ENCODE measurements at places on chromosomes 1 and 21.

- DNase-seq = no peak
Measured at GRCh38 chr1:101003012-101003650, 22.5 kb downstream of the DPH5 start.

DNA sequence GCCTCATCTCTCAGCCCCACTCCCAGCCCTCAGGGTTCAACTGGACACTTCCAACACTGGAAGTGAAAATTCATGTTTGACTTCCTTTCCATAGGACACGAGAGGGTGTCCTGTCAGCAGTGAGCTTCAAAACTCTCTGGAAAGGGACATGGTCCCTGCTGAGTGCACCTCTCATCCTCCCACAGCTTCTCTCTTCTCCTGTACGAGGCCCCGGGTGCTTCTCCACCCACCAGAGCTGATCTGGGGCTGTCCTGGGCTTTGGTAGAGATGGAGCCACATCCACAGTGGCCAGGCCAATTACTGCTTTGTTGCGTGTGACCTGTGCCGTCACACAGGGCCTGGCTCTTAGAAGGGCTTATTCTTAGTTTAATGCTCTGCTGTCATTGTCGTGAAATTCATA is 182.3 kb downstream of the RRAGC start:
- DNase-seq = no peak

DNA sequence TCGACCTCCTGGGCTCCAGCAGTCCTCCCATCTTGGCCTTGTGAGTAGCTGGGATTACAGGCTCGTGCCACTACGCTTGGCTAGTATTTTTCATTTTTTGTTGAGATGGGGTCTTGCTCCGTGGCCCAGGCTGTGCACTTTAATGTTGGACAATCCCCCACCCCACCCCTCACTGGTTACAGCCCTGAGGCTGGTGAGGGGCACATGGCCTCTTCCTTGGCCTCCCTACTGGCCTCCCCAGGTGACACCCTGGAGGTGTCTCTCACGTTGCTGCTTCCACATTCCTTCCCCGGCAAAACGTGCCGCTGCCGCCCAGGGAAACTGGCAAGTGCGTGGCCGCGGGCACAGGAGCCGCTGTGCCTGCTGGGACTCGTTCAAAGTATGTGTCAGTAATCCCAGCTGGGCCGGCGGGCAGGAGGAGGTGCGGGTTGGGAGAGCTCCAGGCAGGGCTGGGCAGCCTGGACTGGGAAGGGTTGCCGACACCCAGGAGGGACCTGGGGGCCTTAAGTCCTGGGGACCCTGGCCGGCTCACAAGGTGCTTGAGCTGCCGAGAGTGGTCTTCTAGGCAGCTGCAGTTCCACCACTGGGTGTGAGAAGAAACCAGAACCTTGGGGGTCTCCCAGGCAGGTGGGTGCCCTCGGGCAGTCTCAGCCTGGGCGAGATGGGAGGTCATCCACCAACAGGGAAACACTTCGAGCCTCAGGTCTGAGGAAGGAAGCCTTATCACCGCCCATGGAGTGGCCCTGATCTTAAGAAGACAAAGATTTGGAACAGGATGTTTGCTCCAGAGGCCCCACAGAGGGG is 6.5 kb downstream of the WNT3A start:
- DNase-seq = no peak

GRCh38 chr1:115181231-115181630 is 91.9 kb upstream of the TSPAN2 start:
- no peak for DNase-seq

DNA sequence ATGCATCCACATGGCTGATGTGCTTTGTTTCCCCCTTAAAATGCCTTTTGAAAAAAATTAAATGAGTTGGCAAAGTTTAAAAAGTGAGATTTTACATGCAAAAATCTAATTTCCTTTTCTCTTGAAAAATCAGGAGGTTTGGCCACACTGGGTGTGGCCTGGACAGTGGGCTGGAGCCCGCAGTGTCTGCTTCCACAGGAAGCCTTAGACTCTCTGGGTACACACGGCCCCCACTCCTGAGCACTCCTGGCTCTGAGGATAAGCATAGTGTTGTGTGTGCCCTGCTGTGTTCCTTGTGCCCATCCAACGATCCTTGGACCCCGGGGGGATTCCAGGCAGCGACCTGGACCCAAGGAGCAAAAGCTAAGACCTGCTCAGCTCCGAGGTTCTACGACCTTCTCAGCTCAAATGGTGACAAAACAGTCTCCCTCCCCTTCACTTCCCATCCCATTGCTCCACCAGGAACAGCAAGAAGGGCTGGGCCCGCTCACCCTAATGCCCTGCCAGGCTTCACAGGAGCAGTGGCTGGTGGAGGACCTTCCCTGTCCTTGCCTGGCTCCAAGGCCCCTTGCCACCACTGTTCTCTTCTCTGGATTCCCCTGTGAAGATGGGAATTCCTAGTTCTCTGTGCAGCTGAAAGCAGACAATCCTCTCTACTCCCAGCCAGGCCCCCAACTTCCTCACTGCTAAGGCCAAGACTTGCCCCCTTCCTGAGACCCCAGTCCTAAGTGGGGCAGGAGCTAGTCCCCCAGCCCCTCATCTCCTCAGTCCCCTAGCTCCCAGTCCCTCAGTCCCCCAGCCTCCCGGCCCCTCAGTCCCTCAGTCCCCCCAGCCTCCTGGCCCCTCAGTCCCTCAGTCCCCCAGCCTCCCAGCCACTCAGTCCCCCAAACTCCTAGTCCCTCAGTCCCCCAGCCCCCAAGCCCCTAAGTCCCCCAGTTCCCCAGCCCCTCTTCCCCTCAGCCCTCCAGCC is 395.8 kb downstream of the PTPRU start:
- DNase-seq = no peak

DNA sequence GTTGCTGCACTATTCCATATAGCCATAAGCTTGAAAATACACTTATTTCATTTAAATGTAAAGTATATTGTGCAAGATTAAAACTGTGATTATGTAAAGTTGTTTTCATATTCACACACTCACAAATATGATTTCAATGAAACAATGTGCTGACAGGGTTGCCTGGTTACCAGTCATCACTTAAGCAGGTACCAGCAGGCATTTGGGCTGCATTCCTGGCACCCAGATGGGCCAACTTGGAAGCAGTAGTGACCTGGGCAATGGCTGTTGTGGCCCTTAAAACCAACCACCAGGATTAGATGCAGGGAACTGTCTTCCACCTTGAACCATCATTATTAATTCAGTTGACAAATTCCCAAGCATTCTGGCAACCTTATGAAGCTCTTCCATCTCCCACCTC is 45.0 kb upstream of the RASAL2 start:
- DNase-seq = no peak

DNA sequence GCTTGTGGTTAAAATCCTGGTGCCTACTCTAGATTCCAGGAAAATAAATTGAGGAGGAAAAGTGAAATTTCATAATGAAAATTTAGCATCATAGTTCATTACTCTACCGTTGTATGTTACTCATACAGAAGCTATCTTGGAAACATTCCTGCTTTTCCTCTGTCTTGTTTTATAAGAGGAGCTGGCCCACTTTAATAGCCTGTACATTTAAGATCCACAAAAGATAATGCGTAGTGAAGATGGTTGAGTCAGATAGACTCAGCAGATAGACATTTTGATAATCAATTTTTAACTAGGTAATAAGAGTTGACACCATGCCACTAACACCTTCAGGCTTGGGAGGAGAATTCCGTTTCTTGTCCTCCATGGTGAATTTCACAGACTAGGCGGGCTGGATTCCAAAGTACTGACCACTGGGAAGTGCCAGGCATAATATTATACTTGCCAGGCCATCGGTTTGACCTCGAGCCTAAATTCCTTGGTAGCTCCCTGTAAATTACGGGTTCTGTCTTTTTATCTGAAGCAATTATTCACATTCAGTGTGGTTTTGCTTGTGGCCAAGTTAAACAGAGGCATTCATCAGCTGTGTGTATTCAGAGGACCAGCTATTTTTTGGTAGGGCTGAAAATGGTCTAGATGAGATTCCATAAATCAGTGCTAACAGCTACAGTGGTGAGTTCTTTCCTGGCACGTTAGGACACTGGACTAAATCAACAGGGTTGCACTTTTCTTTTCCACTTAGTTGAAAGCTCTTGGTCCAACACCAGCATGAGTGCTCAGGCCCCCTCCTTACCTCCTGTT is 111.9 kb upstream of the KAZN start:
- DNase-seq = no peak

- no peak for DNase-seq
Measured at GRCh38 chr1:56065729-56066128, 513.6 kb downstream of the PLPP3 start.

DNA sequence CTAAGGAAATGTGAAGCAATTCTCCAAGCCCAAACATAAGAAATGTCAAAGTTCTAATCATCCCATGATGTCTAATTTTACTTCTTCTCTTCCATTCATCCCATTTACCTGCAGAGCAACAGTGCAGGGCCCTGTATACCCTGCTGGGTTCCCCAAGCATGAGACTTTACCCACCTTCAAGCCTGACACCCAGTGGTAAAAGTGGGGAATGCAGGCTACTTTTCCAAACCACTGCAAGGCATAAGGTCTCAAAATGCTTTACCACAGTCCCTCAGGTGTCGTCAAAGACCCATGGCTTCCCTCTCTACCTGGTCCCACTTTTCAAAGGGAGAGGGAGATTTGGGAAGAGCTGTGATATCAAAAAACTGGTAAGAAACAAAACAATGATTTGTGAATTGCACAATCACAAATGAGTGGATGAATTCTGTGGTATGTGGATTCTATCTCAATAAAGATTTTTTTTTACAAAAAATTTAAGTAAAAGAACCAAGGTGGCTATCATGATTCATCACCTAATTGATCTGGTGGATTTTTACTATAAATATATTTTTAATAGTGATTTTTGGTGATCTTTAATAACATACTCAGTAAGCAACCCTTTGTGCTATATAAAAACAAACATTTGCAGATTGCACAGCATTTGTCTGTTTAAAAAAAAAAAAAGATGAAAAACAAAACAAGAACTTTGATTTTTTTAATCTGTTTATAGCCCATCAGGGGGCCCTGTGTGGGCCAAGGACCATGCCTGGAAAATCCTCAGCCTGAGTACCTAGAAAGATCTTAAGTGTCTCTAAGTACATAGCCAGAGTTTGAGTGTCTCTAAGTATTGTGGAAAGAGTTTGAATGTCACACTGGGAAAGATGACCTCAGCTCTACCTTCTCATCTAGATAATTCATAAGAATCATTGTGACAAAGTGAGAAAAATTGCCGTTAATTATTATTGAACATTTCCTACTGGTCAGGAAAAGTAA is 73.1 kb upstream of the GJB5 start:
- peak; percentile 44 for DNase-seq

GRCh38 chr1:55535724-55536544 is 320.8 kb upstream of the USP24 start:
- DNase-seq = no peak

GRCh38 chr1:151508833-151509232 is 2.4 kb upstream of the CGN start:
- DNase-seq = no peak

- no peak for DNase-seq
Measured at GRCh38 chr1:214966346-214966745, 116.2 kb upstream of the KCNK2 start.

DNA sequence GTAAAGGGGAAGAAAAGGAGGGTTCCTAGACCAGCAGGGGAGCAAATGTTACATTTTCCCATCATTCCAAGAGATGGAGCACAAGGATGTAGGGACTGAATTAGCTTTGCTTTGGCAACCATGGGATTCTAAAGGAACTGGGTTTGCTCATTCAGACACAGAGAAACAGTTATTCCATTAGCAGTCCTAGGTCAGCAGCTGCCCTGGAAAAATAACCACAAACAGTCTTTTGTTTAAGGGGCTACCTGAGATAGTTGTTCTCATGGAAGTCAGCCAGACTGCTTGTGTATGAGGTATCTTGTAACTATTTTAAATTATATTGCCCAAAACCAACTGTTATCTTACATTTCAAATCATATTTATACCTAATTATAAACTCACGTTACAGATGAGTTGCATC is 58.4 kb upstream of the VCAM1 start:
- no peak for DNase-seq

GRCh38 chr1:170618421-170618820 is 45.5 kb upstream of the PRRX1 start:
- peak; percentile 11 for DNase-seq

- no peak for DNase-seq
Measured at GRCh38 chr1:157111396-157112165, 12.0 kb upstream of the ETV3L start.

GRCh38 chr1:200550367-200550766 is 70.2 kb downstream of the KIF14 start:
- no peak for DNase-seq

DNA sequence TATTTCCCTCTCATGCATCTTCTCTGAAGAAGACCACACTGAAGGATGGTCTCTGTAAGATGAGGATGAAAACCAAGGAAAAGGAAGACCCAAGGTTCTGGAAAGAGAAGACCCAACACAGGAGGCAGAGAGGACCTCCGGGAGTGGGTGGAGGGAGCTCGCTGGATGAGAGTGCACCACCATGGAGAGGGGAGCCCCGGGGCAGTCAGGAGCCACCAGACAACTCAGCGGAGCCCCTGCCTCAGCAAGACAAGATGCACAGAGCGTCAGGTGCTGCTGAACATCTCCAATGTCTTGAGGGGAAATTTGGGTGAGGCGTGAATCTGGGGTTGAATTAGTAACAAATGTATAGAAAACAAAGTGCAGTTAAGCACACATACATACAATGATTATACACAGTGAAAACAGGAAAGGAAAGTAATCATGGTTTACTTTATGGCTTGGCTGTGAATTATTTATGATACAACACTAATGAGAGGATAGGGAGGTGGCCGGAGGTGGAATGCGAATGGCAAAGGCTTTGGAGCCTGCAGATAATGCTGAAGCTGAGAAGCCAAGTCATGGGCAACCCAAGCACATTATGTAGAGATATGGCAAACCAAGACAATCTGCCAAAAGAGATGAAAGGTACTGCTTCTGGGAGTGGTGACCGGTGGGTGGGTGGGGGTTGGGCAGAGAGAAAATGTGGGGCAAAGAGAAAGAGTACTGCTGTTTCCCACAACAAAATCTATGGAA is 80.4 kb upstream of the EDN2 start:
- no peak for DNase-seq

DNA sequence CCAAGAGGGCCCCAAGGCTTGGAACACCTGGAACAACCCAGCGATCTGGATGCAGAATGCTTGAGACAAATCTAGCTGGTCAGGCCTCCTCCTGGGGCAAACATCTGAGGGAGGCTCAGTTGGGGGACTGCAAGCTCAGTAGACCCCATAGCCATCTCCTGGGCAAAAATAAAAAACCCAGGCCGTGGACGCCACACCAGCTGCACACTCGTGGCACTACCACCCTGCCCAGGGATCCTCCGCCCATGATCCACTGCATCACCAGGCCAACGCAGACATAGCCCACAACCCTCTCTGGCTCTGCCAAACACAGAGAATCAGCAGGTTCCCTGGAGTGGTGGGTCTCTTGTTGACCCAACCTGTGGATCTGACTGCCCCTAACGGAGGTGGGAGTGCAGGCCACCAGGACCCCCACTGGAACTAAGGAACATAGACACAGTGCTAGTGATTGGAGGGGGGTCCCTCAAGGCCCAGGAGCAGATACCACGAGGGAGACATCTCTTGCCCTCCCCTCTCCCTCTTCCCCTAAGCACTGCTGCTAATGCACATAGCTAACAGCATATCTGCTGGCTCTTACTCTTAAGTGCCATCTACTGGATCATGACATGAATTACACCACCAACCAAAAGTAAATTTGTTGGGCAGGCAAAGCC is 147.2 kb downstream of the CHD1L start:
- DNase-seq = peak; percentile 68

- peak; percentile 8 for DNase-seq
Measured at GRCh38 chr1:119093721-119094120, 46.7 kb downstream of the WARS2 start.

- DNase-seq = no peak
Measured at GRCh38 chr21:29218749-29219148, 80.0 kb upstream of the BACH1 start.

- no peak for DNase-seq
Measured at GRCh38 chr21:22260274-22260673, 1262.1 kb downstream of the NCAM2 start.
